Stimulated activated CD4-positive, alpha-beta T cell treated with anti-CD3 and anti-CD28 coated beads, Interleukin-2, amount 100 ng/mL, for 24 hours (primary cell): ENCODE measurements at places on chromosomes 16 and 17.

- no peak for DNase-seq
Observed at GRCh38 chr17:37299257-37299980, 76.4 kb upstream of the C17orf78 start.

DNA sequence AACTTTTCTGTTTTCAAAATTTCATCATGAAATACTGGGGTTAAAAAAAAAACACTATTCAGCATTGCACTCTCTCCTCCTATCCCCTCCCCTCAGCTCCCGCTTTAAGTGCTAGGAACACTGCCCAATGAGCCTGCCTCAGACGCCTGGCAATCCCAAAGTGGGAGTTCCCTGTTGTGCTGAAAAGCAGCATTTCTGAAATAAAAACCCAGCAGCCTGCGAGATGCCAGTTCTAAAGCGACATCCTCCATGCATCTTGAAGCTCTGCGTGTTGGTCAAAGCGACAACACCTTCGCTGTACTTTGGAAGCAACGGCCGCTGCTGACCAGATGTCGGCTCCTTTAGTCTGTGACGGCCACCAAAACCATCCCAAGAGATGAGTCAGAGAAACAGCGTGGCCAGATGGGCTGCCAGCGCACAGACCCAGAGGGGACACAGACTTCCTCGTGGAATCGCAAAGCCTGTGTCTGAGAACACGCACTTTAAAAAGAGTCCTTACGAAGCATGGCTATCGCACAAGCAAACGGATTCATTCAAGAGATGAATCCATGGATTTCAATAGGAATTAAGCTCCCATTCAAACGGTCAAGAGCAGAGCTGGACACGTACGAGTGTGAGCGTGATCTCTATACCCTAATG lies 32.8 kb downstream of the FBXO31 start:
- no peak for DNase-seq

GRCh38 chr17:44219108-44219615 lies 313 bp downstream of the UBTF start:
- peak; percentile 71 for DNase-seq

GRCh38 chr16:88499292-88499691 lies 46.2 kb downstream of the ZFPM1 start:
- DNase-seq, result no peak

DNA sequence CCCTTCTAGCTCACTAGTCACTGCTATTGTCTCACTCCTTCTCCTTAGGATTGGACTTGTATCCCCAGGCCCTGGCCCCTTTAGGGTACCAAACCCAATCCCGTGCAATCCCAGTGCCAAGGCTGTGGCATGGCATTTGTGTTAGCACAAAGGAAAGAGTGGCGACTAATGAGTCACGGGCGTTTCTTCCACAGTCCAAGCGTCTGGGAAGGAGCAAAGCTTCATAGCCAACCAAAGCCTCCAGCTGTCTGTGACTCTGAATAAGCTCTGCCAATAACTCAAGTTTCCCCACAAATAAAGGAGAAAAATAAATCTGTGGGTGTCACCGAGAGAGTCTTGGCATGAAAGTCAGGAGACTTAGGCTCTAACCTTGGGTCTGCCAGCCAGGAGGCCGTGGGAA lies 54.6 kb upstream of the COX10 start:
- DNase-seq, result no peak

- DNase-seq, result no peak
Observed at GRCh38 chr17:5715478-5715877, 131.2 kb upstream of the NLRP1 start.

DNA sequence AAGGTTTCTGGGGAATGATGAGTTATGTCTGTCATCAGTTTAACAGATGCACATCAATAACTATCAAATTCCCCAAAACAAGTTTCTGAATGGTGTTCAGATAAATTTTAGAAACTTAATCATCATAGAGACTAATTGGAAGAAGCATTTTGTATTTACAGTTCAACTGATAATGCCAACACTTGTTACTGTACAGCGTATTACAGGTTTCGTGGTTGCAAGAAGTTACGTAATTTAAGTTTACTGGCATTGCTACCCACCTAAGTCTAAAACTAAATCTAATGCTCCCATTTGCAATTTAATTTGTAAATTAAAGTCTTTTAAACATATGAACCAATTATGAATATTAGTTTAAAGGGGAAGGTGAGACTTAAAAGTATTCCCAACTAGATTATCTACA lies 3.0 kb downstream of the SRSF1 start:
- no peak for DNase-seq

DNA sequence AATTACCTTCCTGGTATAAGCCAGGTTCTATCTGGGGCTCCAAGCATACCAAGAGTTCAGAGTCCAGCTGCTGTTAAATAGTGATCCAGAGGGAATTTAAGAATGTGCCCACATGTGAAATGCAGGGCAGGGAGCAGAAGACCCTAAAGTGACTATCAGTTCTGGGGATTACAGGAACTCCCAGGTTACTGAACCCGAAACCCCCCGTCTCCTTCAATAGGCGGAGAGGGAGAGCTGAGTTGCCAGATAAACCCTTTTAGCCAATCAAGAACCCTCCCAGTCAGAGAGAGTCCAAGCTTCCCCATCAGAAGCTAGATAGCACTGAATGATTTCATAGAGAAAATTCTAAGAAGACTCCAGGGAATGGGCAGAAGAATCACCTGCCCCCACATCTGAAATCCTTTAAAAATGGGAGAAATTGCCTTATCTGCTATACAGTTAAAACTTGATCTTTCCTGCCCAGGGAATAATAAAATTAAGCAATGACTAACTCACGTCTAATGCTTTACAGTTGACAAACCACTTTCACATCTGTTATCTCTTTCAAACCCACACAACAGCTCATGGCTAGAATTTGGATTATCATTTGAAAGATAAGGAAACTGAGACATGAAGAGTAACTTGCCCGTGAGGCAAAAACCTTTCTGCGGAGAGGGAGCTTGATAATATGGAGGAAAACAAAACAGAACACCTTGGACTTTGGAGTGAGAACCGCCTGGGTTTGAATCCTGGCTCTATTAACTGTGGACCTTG lies 10.2 kb downstream of the NOG start:
- no peak for DNase-seq

DNA sequence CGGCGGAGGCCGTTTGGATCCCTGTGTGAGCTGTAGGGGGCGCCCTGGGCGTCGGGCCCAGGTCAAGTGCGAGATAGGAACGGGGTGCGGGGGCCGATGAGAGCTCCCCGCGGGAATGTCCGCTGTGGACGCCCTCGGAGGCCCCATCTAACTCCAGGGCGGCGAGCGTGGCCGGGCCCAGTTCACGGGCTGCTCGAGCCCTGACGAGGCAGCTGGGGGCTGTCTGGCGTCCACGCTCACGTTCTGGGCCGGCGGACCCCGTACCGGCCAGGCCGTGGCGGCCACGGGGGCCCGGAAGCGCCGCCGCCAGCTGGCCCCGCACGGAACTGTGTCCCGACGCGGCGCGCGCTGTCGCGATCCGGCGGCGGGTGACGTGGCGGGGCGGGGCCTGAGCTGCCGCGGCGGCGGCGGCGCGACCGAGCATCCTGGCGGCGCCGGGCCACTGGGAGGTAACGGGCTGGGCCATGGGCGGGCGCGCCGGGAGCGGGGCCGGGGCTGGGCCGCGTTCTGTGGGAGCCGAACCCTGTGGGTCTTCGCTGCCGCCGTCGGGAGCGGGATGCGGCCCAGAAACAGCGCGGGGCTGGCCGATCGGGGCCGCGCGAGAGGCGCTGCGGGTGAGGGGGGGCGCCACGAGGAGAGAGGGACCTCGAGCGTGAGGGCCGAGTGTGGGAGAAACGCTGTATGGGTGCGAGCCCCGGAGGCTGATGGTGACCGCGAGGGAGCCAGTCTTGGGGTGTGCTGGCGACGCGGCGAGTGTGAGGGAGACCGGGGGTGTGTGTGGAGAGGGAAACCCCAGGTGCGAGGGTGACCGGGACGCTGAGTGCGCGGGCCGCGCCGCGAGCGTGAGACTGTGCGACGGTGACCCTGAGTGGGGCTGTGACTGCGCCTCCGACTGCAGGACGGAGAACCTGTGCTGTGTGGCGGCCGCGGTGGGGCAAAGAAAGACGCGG lies at the start of gene SLC7A6:
TSS of gene SLC7A6 (plus strand) at position 399 of the 950 bp plus-strand sequence. CDS start 10,201 bp downstream, outside the sequence.
- peak; percentile 90 for DNase-seq

DNA sequence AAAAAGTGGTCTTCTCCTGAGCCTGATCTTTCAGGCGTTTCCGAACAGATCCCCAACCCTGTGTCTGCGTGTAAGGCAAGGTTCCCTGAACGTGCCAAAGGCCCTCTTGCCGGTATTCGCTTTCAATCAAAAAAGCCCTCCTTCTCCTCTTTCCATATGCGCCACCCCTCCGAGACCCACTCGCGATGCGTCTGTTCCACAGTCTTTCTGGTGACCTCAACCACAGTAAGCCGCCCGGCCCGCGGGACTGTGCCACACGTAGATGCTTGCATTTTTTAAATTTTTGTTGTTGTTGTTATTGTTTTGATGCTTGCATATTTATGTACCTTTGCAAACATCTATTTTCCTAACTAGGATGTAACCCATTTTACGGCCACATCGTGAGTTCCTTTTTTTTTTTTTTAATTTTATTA lies 607 bp upstream of the PRPSAP1 start:
- DNase-seq, result no peak

DNA sequence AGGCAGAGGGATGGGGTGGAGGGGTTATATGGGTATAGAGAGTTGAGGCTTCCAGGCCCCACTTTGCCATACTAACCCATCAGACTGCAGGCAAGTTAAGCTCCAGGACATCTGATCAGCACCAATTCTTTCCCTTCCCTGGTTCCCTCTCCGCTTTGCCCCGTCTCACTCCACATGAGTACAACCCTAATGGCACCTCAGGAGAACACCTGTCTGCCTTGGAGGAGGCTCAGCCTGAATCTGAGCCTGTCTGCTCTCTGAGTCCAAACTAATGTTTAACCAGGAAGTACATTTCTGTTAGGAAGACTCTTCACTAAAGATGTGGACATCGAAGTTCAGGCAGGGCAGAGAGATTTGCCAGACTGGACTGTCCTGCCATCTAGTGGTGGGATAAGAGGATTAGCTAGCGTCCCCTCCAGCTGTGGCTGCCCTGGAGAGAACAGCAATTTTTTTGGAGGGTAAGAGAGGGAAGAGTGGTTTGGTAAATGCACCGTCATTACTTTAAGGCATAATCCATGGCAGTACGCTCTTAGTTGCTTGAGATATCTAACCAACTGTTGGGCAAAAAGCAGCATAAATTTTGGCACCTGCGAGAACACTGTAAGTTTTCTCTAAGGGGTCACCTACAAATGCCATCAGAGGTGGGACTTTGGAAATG lies 29.2 kb upstream of the LRRC75A start:
- DNase-seq, result peak; percentile 66

DNA sequence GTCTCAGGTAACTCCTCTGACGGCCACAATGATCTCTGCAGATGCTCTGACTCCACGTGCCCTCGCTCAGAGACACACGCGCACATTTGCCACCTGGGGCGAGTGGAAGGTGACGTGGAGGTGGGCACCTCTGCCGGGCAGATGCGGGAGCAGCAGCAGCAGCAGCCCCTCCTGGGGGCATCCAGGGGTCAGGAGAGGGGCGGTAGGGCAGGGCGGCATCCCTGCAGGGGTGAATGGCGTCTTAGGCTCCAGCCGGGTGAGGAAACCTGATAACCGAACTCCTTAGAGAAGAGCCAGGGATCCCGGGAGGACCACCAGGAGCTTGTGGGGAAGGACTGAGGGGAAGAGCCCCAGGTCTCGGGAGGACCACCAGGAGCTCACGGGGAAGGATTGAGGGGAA lies 34.6 kb upstream of the CDH15 start:
- DNase-seq, result no peak

GRCh38 chr16:25395528-25395927 lies 137.9 kb upstream of the ZKSCAN2 start:
- DNase-seq, result no peak

GRCh38 chr16:85625485-85626117 lies 12.5 kb downstream of the GSE1 start:
- DNase-seq, result no peak

GRCh38 chr16:31429314-31429713 lies 1.2 kb upstream of the COX6A2 start:
- DNase-seq, result no peak

GRCh38 chr16:71780521-71781089 lies 28.0 kb downstream of the AP1G1 start:
- no peak for DNase-seq

GRCh38 chr17:67364847-67365737 lies 1.3 kb downstream of the PSMD12 start:
- no peak for DNase-seq

- DNase-seq, result peak; percentile 16
Observed at GRCh38 chr16:17529982-17530760, 59.4 kb upstream of the XYLT1 start.

- DNase-seq, result no peak
Observed at GRCh38 chr16:14132696-14133048, 61.6 kb downstream of the MRTFB start.

- DNase-seq, result no peak
Observed at GRCh38 chr17:19579192-19579761, 45.6 kb downstream of the SLC47A1 start.

GRCh38 chr16:87697792-87698191 lies 68.0 kb downstream of the KLHDC4 start:
- DNase-seq, result no peak

- DNase-seq, result no peak
Observed at GRCh38 chr17:39513309-39513708, 52.0 kb downstream of the CDK12 start.

- no peak for DNase-seq
Observed at GRCh38 chr16:75385507-75386152, 47.7 kb downstream of the CFDP1 start.

- DNase-seq, result no peak
Observed at GRCh38 chr17:73311428-73311780, 397 bp downstream of the CDC42EP4 start.

GRCh38 chr16:2603165-2604015 lies 65.6 kb downstream of the PDPK1 start:
- peak; percentile 89 for DNase-seq

DNA sequence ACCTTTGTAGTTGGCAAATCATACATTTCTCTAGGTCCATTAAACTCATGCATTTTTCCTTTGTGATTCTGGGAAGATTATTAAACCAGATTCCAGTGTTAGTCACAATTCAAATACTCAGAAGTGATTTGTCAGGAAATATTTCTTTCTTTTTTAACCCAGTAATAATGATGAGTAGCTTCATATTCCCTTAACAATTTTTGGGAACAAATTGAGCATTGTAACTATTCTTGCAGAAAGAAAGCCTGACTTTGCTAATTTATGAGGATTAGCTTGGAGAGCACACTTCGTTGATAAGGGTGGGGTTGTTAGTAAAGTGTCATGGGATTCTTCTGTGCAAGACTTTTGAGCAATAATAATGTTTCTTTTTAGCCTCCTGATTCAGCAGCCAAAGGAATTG lies 18.7 kb upstream of the KRT24 start:
- no peak for DNase-seq

DNA sequence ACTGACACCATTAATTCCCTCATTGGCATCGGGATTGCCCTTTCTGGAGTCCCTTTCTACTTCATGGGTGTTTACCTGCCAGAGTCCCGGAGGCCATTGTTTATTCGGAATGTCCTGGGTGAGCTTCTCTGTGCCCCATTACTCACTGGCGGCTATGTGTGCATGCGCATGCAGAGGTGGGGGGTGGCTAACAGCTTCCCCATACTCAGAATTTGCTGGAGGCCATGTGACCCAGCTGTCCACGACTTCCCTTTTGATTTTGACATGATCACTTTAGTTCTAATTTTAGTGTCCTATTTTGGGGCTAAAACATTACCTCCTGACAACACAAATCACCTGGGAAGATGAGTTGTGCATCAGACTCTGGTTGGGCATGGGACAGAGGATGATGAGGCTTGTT lies 14.1 kb downstream of the SLC7A6OS start:
- DNase-seq, result no peak

GRCh38 chr16:84914273-84914672 lies 94.5 kb downstream of the CRISPLD2 start:
- no peak for DNase-seq
